ENCODE measurements at places on chromosomes 12 and 14.

GRCh38 chr14:76323331-76324050, 52.4 kb upstream of the ESRRB start:
- peak; percentile 34 for DNase-seq

- no peak for DNase-seq
Observed at GRCh38 chr14:35553808-35554207, 19.8 kb downstream of the INSM2 start.

- DNase-seq = peak; percentile 25
Observed at GRCh38 chr12:113190761-113191160, 5.2 kb downstream of the RITA1 start.

GRCh38 chr14:48275301-48275700, 599.9 kb upstream of the MDGA2 start:
- no peak for DNase-seq

- no peak for DNase-seq
Observed at GRCh38 chr14:100867631-100868315, 35.7 kb downstream of the RTL1 start.

DNA sequence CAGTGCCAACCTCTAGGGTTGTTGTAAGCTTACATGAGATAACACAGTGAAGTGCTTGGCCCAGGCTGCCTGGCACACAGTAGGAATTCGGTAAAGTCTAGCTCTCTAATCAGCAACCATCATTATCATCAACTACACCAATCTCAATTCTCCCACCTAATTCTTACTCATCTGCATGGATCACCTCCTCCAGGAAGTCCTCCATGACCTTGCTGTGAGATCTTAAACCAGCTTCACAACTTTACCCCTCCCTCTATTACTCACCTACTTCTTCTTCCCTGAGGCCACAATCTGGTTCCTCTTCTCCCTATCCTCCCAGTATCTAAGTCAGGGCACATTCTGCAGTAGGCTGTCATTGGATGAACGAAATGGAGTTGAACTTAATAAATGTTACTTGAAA, 67.3 kb downstream of the GSC start:
- DNase-seq = peak; percentile 52

- DNase-seq = peak; percentile 23
Observed at GRCh38 chr12:79935624-79936345, 888 bp upstream of the PPP1R12A start.

DNA sequence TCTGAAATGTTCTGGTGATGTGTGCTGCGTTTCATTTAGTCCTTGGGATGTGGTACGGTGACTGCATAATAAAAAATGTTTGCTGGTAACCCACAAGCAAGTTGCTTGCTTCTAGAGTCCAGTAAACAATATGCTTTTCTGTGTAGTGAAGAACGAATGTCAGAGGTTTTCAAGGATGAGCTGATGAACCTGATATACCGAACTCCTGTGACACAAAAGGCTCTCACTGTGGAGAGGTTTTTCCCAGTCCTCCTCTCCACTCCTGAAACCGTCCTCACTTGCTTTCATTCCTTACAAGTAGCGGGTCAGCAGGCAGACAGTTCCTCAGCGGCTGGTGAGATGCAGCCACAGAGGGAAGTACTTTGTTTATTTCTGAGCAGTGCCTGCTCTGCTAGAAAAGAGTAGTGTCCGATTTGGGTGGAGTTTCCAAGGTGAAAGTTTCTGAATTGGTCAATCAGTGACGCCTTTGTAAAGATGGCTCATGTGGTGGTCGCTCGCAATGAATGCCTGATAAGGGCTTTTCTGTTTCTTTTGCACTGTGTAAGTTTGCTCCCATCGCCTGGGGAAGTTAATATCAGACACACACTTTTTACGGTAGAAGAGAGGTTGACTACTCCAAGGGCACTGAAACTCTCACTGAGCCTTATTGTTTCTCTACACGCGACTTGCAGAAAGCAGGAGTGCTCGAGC, 3.0 kb downstream of the ETV6 start:
- DNase-seq = no peak

GRCh38 chr14:69300601-69301221, 40.8 kb downstream of the GALNT16 start:
- DNase-seq = no peak

GRCh38 chr14:104223101-104224041, 85.0 kb downstream of the KIF26A start:
- DNase-seq = no peak

GRCh38 chr12:6692888-6693287, 3.7 kb upstream of the ZNF384 start:
- no peak for DNase-seq

- no peak for DNase-seq
Observed at GRCh38 chr12:98421316-98421715, 94.1 kb upstream of the TMPO start.

GRCh38 chr14:94903883-94904282, 134.0 kb upstream of the GSC start:
- no peak for DNase-seq

GRCh38 chr12:16189849-16190248, 87.6 kb downstream of the SLC15A5 start:
- DNase-seq = peak; percentile 41

DNA sequence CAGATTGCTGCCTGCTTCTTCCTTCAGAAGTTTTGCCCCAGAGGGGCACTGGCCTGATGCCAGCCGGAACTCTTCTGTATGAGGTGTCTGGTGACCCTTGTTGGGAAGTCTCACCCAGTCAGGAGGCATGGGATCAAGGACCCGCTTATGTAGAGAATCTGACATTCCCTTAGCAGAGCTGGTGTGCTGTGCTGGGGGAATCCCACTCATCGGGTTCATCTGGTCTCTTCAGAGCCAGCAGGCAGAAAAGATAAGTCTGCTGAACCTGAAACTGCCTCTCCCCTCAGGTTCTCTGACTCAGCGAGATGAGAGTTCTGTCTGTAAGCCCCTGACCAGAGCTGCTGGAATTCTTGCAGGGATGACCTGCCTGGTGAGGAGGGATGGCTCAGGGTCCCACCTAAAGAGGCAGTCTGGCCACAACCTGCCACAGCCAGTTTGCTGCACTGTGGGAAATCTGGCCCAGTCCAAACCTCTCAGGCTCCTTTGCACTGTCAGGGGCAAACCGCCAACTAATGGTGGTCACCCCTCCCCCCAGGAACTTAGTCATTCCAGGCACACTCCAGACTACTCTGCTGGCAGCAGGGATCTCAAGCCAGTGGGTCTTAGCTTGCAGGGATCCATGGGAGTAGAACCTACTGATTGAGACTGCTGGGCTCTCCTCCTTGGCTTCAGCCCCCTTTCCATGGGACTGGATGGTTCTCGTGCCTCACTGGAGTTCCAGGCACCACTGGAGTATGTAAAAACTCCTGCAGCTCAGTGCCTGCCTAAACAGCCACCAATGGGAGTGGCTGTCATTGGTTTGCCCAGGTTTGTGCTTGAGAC, 4.1 kb downstream of the CLEC2D start:
- peak; percentile 95 for DNase-seq

- no peak for DNase-seq
Observed at GRCh38 chr12:24823808-24824515, 124.9 kb downstream of the BCAT1 start.

DNA sequence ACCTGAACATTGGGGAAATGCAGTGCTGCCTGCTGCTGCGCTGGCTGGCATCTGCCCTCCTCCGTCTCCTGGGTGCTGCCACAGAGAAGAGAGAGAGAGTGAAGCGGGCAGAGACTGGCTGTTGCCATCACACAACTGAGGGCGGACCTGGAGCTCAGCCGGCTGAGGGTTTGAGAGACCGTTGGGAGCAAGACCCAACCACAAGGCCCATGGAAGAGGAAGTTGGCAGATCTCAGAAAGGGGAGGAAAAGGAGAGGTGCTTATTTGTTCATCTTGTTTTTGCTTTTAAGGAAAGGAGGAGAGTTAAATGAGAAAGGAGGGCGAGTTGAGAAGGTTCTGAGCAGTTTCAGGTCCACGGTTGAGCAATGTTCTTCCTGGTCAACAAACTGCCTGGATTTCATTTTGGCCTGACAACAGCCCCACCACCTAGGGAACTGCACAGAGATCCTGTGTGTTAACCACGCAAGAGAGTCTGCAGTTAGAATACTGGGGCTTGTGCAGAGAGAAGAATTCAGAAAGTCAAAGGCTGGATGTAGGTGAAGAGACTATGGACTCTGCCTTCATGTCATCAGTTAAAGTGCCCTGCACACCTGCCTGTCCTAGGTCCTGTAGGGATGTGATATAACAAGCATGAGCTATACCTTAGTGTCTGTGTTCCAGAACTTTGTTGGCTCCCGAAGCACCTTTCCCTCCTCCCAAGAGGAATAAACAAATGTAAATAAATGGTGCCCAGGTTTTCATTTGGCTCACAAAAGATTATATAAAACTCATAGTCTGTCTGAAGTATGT, 124.6 kb downstream of the ETV6 start:
- no peak for DNase-seq

GRCh38 chr12:115790526-115790925, 487.0 kb downstream of the MED13L start:
- no peak for DNase-seq

- DNase-seq = no peak
Observed at GRCh38 chr14:64249363-64249762, 44.8 kb downstream of the ESR2 start.

- no peak for DNase-seq
Observed at GRCh38 chr14:21302013-21302835, 22.3 kb downstream of the RPGRIP1 start.

GRCh38 chr14:98466807-98467206, 805.2 kb downstream of the BCL11B start:
- peak; percentile 81 for DNase-seq

GRCh38 chr12:30358671-30359070, 337.0 kb downstream of the IPO8 start:
- no peak for DNase-seq

- peak; percentile 76 for DNase-seq
Observed at GRCh38 chr14:28742171-28742846, 24.3 kb upstream of the FOXG1 start.

GRCh38 chr14:91244501-91244901, at the start of gene GPR68:
Gene GPR68 (minus strand): TSS chr14:91244704. CDS start chr14:91235050, 9,654 bp downstream.
- DNase-seq = peak; percentile 35

GRCh38 chr12:1947081-1947480, 28.6 kb upstream of the CACNA2D4 start:
- DNase-seq = no peak

- DNase-seq = peak; percentile 18
Observed at GRCh38 chr12:2023365-2023764, 19.1 kb upstream of the DCP1B start.

DNA sequence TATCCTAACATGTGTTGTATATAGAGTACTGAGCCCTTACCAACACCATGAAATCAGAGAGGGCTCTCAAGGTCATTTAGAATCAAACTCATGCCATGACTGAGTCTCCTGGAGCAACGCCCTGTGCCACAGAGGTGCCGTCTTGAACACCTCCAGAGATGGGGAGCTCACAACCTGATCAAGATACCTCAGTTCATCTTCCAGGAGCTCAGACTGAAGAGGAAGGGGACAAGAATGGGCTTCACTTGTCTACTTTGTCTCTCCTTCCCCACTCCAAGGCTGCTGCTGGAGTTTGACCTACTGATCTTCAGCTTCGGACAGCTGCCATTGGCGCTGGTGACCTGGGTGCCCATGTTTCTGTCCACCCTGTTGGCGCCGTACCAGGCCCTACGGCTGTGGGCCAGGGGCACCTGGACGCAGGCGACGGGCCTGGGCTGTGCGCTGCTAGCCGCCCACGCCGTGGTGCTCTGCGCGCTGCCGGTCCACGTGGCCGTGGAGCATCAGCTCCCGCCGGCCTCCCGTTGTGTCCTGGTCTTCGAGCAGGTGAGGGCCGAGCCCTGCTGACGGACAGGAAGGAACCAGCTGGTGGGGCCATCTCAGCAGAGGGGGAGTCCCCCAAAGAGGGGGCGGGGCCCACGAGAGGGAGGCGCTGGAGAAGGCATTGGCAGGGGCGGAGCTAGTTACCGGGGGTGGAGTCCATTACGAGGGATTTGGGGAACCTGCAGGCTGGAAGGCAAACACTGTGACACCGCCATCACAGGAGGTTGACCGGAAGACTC, 12.0 kb downstream of the SOAT2 start:
- no peak for DNase-seq
